ENCODE measurements at places on chromosomes 6 and 20.

GRCh38 chr6:106446287-106446885, 85.9 kb downstream of the CRYBG1 start:
- no peak for DNase-seq

DNA sequence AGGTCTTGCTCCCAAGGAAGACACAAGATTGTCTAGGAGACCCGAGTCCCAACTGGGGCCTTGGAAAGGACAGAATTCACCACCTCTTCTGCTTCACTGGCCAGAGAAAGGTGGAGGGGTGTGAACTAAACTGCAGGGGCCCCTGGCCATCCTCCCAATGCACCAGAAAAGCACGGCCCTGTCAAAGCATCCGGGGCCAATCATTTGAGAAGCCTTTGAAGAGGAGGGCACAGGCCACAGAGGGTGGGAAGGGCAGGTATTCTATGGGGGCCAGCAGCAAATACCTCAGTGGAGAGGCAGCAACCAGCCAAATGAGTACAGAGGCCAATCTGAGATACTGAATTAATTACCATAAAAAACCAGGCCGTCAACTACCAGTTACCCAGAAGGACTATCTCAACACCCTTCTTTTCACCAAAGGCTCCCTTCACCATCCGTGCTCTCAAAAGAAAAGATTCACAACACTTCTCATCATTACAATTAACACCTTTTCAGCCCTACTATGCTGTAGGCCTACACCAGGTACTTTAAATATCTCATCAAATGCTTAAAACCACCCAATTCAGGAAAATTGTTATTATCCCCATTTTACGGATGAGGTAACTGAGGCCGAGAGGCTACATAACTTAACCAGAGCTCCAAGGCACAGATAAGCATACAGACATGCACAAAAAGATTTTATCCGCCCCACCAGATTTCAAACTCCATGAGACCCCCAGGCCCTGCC, 50.7 kb downstream of the TRERF1 start:
- DNase-seq, result no peak

DNA sequence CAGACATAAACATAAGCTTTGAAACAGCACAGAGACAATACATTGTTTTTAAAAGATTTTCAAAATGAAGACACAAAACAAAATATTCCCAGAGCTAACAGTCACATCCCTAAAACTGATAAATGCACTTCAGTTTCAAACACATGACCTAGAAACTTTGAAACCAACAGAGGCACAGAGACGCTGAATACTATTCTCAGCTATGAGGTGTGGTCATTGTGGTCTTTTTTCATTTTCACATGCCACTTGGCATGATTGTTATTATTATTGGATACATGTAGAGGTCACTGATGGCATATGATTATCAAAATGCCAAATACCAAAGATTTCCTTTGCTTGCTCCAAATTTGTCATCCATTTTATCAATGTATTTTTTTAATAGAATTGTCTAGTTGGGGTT, 306.9 kb downstream of the QKI start:
- no peak for DNase-seq

DNA sequence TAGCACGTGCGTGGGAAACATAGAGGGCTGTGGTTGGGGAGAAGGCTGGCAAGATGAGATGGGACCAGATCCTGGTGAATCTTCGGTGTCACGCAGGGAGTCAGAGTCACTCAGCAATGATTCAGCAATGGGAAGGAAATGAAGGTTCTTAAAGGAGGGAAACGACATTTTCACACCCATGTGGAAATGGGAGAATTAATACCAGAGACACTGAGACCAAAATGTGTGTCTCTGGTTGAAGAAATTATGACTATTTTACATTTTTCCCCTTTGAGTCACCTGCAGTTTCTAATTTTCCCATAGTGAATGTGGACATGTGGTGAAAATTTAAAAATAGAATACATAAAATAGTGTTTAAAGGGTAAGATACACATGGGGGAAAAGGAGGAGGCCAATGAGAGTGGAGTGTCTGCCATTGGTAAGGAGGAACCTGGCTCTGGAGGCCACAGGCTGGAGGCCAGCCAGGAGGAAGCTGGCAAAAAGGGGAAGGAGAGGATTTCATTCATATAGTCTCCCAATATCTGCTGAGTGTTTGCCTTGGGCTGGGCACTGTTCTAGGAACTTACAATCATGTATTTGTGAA, 17.5 kb downstream of the NRN1 start:
- DNase-seq, result no peak

DNA sequence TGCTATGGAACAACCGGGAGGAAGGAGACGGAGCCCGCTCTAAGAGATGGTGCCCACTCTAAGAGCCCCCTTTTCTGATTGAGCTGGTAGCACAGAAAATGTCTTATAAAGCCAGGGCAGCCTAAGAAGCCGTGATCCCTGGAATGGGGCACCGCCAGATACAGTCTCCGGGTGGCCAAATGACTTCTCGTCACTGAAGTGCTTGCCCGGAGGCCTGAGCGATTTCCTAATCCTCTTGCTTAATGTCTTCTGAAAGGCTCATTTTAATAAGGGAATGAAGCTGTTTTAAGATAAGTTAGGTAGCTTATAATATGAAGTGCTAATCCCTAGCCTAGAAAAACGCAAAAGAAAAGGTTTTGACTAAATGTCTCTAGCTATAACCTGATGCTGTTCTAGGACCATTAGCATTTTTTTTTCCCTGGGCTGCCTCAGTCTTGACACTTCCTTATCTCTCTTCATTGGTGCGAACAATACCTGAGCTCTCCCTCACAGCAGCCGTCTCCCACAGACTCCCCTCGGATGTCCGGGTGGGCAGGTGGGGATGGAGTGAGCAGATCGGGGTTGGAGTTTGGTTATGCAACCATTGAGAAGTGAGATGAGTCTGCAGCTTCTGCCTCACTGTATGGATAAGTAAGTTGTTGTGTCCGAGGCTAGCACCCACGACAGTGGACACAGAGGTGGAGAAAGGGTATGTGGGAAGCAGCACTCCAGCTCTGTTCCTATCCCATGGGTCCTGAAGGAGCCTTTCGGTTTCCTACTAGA, 559.4 kb upstream of the AGPAT4 start:
- DNase-seq, result no peak

GRCh38 chr6:80940571-80940970, 811.9 kb downstream of the TENT5A start:
- peak; percentile 58 for DNase-seq

DNA sequence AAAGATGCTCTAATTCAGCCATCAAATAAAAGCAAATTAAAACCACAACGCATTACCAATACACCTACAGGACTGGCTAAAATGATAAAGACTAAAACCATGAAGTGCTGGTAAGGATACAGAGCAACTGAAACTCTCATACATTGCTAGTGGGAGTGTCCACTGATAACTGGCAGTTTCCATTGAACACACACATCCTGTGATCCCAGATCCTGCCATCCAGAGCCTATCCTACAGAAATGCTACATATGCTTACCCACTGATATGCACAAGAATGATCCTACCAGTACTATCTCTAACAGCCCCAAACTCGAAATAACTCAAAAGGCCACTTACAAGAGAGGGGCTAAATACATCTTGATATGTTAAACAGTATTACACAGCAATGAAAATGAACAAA, 81.0 kb downstream of the FYN start:
- DNase-seq, result no peak

DNA sequence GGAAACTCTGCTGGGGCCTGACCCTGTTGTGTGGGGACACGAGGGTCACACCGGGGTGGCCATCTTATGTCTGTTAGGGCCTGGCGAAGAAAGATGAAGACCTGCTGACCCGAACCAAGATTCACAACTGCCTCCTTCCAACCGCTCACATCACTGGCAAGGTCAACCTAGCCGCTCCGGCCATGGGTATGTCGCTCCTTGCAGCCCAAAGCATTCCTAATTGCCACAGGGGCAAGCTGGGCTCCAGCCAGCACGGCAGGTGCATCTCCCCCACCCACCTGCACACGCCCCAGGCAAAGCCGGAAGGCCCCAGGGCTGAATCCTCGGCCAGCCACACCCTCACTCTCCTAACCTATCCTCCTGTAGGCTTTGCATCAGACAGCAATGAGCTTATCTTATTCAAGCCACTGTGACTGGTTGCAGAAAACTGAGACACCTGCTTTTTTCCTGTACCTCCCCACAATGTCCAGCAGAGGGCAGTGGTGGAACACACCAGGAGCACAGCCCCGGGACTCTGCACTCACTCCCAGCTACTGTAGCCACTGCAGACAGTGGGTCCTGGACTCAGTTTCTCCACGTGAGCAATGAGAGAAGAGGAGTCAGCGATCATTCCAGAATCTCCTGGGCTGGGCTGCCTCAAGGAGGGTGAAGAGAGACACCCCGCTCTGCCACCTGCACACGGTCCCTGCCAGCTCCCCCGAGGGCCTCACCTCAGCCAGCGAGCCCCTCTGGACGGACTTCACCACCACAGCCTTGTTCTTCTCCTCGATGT, 170.2 kb downstream of the PREX1 start:
- DNase-seq, result no peak

DNA sequence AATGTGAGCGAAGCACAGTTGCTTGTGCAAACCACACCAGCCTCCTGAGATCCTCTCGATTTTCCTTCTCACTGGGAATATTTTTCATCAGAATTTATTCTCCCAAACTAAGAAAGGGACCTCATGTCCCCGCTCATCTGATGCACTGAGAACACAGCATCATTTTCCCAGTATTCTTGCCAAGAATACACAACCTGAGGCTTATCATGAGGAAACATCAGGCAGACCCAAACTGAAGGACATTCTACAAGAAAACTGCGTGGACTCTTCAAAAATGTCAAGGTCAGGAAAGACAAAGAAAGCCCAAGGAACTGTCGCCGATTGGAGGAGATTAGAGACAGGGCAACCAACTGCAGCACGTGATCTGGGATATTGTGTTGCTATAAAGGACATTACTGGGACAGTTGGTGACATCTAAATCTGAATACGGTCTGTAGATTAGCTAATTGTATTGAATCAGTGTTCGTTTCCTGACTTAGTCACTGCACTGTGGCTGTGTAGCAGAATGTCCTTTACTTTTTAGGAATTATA, 72.3 kb downstream of the SNX5 start:
- DNase-seq, result no peak

DNA sequence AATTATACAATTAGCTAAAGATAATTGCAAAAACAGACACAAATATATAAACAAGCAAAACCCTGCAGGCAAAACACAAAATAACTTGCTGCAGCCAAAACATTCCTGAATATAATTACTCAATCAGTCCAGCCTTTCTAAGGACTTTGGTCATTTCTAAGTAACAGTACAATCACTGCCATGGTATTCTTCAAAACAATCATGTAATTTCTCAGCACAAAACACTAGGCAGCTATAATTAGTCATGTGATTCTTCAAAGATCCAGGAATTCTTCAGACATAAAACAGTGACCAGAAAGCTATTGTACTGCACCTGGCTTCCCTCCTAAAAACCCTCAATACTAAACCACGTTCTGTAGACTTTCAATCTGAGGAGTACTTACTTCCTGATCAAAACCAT, 881.1 kb downstream of the EPHA7 start:
- peak; percentile 0 for DNase-seq

DNA sequence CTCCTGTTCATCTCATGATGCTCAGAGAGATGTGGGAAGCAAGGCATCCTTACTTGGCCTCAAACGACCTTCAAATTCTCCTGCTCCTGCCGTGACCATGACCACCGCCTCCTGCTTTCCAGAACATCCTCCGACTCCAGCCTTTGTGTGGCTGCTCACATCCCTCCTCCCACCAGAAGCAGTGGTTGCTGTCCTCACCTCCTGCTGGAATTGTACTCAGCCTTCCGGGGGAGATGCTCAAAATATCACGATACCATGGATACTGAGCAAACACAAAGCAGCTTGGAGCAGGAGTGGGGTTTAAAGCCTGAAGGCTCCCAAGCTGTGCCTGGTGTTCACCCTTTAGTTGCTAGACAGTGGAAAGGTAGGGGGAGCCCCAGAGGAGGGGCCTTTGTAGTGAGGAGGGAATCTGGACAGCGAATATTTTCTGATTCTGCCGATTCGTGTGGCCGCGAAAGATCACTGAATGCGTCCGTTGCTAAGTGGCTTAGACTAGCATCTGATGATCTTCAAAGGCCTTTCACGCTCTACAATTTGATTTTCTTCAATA, 9.3 kb upstream of the DUSP22 start:
- no peak for DNase-seq

- no peak for DNase-seq
Measured at GRCh38 chr6:21500314-21501020, 93.1 kb upstream of the SOX4 start.

DNA sequence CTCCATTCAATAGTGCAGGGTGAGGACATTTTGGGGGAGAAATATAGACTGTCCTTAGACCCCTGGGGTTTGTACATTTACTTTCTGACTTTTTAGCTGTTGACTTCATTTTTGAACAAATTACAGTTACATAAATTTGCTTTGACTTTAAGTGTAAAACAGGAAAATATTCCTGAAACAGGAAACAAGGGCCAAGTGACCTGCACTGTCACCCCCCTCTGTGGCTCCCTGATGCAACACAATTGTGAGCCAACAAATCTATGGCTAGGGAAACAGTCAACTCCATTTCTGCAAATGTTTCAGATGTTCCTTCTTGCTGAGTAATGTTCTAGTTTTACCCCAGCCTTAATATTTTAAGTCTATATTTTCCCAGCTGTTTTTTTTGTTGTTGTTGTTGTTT, 39.8 kb downstream of the HLA-A start:
- no peak for DNase-seq

DNA sequence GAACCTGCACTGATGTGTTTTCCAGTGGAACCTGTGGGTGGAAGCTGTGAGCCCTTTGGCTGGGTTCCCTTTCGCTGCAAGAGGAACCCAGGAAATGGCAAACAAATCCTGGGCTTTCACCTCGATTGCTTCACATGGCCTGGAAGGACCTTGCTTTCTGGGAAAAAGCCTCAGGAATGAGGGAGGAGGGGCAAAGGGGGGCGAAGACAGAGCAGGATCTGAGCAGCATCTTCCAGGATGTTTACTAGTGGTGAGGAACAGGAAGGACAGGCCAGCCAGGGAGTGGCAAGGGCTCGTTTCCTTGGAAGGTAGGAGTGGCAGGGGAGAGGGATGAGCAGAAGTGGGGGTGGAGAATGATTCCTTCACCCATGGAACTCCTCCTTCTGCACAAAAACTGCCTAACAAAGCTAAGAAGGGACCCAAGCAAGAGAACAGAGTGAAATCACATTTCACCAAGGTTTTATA, 5.9 kb downstream of the SLC2A10 start:
- peak; percentile 66 for DNase-seq

GRCh38 chr6:167684276-167685104, 142.2 kb upstream of the AFDN start:
- DNase-seq, result no peak

- peak; percentile 4 for DNase-seq
Measured at GRCh38 chr6:16836144-16836981, 75.1 kb upstream of the ATXN1 start.

DNA sequence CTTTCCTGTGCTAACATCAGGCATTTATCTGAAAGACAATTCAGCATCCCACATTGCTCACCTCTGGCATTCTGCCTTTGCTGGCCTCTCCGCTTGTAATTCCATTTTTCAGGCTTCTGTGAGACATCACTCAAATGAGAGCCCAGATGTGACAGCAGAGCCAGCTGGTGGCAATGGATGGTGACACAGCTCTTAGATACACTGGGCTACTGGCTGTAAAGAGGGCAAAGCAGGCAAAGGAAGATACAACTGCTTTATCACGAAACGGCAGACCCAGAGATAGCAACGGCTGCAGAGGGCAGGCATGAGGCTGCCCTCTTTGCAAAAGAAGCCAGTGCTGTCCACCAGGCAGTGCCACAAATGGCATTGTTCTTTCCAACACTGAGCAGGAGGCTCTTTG, 329.8 kb downstream of the KIF16B start:
- DNase-seq, result no peak

- DNase-seq, result no peak
Measured at GRCh38 chr20:34709831-34710567, 5.9 kb downstream of the TP53INP2 start.
